Left renal cortex interstitium (tissue), 4 donors: ENCODE measurements at places on chromosomes 5 and 9.
A peak's percentile ranks its signal among the peaks of the same experiment; 100 is the strongest.

GRCh38 chr9:83920469-83920926 is 734 bp downstream of the KIF27 start:
- peak; percentile 67 for DNase-seq

- no peak for DNase-seq
Observed at GRCh38 chr5:109611505-109611904, 78.2 kb upstream of the MAN2A1 start.

- DNase-seq, result no peak
Observed at GRCh38 chr9:95003689-95004410, 277.4 kb downstream of the AOPEP start.

- no peak for DNase-seq
Observed at GRCh38 chr9:84271921-84272556, 68.5 kb downstream of the SLC28A3 start.

DNA sequence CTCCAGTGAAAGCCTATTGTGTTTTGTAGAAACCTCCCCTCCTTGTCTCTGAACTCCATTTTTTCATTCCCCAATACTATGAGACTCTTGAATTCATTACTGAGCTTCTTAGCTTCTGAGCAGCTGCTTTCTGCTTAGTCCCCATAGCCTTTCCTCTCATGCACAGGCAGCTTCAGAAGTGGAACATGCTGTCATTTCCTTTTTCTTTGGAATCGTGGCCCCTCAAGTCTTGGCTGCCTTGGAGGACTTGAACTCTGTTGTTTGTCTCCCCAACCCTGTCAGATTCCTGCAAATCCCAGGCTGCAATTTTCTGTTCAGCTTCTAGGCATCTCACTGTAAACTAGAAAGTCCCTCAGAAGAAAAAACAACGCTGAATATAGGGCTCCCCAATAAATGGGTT is 268.5 kb downstream of the ARRDC3 start:
- DNase-seq, result no peak

- DNase-seq, result no peak
Observed at GRCh38 chr5:62386824-62387223, 16.9 kb downstream of the DIMT1 start.

- no peak for DNase-seq
Observed at GRCh38 chr9:34557426-34558321, 31.9 kb downstream of the CNTFR start.

DNA sequence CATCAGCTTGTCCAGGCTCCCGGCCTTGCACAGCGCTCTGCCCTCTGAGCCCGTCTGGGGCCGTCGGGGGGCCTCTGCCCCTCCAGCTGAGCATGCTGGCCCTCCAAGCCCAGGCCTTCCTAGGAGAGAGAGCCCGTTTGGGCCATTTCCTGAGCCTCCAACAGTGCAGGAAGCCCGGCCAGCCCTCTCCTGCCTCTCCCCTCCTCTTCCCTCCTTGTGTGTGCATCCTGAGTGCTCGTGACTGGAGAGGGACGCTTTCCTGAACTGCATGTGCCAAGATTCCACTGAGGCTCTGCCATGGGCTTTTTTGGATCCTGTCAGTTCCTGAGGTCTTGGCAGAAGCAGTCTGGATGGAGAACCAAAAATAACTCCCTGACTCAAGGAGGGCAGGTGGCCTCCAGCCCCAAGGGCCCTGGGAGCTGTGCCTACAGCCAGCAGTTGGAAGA is 15.6 kb downstream of the OLFM1 start:
- no peak for DNase-seq

DNA sequence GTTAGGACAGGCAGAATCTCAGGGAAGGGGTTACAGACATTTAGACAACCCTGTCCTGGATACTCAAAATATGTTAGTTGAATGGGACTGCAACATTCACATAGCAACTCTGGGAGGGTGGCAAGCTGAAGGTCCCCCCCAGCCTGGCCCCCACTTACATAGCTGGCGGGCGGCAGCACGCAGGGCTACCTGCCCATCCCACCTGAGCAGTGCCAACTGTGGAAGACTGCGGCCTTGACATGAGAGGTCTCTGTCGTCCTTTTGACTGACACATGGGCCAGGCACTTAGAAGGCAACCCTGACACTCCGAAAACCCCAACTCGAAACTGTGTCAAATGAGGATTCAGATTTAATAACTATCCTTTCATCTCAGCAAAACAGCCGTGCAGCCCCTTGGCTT is 16.5 kb downstream of the PAX5 start:
- no peak for DNase-seq

DNA sequence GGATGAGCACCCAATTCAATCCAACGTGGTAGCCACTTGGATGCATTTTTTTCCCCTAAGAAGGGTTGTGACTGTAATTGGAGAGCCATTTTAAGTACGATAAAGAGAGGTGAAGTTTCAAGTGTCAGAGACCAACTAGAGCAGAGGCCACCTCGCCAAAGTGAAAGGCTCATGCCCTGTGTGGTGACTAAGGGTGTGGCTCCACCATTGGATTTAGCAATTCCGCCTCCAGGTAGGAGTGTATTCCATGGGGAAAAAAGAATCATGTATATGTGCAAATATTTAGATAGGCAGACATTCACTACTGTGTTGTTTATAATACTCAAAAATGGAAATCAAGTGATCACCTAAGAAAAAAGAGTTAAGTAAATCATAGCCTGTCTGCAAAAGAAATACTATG is 53.1 kb upstream of the S1PR3 start:
- DNase-seq, result no peak

GRCh38 chr9:28951945-28952344 is 1378.7 kb upstream of the C9orf72 start:
- no peak for DNase-seq

- no peak for DNase-seq
Observed at GRCh38 chr9:74760031-74760700, 127.6 kb downstream of the TRPM6 start.

DNA sequence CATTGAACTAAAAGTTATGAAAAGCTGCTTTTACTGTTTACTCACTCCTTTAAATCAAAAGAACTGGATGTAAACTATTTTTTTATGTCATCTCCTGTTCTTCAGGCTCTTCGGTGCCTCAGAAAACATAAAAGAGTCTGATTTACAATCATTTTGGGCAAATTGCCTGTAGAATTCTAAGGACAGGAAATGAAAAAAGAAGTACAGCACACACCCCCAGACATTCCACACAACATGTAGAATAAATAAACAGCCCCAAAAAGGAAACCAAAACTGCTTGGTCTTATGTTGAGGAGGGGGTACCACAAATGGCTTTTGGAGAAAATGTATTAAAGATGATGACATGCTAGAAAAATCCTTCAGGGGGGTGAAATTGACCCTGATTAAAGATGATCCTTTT is 57.2 kb downstream of the ITGA1 start:
- peak; percentile 79 for DNase-seq

GRCh38 chr5:137466889-137467288 is 32.2 kb downstream of the SPOCK1 start:
- DNase-seq, result no peak

GRCh38 chr5:6849316-6850105 is 136.3 kb downstream of the TENT4A start:
- DNase-seq, result peak; percentile 15
